ENCODE measurements at places on chromosomes 2 and 18. TPM values are rescaled to one million over a fixed set of nuclear protein-coding genes. Genes with fewer than 3 reads are reported as not detected.

The UGT1A10 gene
- 0.26 TPM for total RNA-seq

The SCN7A gene
- total RNA-seq, result not detected

The RNU2-63P gene
- total RNA-seq, result not detected

The TMEM87B gene
- 22.9 TPM for total RNA-seq
